ENCODE measurements at places on chromosomes 1 and 21.

GRCh38 chr1:44034423-44034822 lies 3.2 kb upstream of the SLC6A9 start:
- DNase-seq: no peak

DNA sequence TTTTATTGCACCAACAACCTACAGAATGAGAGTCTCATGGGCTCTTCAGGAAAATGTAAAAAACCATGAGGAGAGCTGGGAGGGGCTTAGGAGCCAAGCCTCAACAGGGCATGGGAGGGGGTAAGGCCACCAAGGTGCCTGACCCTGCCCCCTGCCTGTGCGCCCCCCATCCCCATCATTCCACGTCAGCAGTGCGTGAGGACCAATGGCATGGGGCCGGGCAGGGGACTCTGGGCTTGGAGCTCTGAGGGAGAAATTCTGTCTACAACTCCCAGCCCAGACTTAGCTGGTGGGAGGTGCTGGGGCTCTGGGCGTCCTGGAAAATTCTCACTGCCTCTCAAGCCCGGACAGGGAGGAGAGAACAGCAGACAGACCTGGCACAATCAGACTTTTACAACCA lies 5.2 kb upstream of the CAMK2N1 start:
- DNase-seq: no peak

DNA sequence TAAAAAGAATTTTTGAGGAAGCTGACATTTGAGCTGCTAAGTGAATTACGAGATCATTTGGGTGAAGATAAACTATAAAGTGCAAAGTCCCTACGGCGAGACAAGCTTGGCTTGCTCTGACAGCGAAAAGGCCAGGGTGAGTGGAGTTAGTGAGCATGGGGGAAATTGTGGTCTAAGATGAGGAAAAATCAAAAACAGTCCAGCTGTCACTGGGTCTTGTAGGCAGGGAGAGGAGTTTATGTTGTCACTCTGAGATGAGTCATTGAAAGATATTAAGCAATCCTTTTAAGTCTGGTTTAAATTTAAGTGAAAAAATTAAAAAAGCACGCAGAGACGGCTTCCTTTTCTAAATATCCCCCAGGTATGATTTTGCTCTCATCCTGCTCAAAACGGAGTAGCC lies 601.9 kb downstream of the MRPL39 start:
- DNase-seq: no peak

DNA sequence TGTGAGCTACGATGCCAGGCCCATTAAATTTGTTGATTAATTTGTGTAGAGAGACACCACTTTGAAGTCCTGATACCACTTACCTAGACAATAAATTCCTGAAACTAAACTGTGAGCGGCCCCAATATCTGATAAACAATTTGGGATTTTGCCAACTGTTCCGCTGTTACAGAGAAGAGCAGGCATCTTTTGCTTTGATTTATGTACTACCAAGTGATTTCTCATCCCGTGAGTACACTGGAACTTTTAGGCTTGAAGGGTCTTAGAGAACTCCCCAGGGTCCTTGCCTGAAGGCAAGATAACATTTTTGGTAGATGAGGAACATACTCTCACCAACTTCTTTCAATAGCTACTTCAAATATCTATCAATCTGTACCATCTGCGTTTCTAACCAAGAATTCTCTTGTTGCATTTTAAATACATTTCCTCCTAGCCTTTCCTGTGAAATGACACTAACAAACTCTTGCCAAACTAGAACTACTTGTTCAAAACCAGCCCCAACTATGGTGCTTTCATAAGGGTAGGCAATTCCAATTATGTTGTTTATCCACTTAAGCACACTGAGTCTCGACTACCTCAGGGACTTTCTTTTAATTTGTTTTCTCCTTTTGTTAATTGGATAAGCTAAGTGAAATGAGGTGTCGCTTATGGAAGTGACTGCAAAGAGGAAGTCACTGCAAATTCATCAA lies 23.2 kb upstream of the SLC30A1 start:
- no peak for DNase-seq

GRCh38 chr1:160093624-160094290 lies 4.7 kb downstream of the IGSF8 start:
- no peak for DNase-seq

DNA sequence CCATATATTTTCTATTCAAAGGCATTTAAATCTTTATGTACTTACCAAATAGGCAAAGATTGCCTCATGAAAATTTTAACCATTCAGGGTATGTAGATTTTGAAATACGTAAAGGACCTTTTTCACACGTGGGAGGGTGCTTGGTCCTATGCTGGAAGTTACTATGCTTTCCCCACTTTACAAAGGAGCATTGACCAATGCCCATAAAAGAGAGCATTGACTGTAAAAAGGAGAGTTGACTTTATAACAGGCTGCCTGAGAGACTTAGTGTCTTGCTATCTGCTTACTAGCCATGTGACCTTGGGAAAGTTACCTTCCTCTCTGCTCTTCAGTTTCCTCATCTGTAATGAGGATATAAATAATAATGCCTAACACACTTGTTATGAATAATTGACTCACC lies 346.5 kb downstream of the USH2A start:
- DNase-seq: no peak

GRCh38 chr21:42296501-42296900 lies 18.7 kb downstream of the TFF3 start:
- DNase-seq: no peak

DNA sequence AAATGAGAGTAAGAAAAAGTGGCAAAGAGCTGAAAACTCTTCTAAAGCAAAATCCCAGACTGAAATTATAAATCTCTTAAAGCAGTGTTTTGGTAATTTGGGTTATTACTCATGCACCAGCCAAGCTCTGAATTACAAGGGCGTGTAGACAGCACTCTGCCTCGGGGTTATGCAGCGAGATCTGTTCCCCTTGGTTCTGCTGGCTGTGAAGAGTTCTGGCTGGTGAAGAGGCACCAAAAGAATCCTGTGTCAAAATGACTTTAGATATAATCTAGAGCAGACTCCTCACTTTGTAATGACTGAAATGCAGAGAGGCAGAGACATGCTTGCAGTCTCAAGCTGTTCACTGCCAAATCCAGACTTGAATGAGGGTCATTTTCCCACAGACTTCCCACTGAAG lies 461.8 kb upstream of the CXADR start:
- DNase-seq: no peak

GRCh38 chr1:174988986-174989385 lies 10.8 kb upstream of the CACYBP start:
- DNase-seq: no peak

DNA sequence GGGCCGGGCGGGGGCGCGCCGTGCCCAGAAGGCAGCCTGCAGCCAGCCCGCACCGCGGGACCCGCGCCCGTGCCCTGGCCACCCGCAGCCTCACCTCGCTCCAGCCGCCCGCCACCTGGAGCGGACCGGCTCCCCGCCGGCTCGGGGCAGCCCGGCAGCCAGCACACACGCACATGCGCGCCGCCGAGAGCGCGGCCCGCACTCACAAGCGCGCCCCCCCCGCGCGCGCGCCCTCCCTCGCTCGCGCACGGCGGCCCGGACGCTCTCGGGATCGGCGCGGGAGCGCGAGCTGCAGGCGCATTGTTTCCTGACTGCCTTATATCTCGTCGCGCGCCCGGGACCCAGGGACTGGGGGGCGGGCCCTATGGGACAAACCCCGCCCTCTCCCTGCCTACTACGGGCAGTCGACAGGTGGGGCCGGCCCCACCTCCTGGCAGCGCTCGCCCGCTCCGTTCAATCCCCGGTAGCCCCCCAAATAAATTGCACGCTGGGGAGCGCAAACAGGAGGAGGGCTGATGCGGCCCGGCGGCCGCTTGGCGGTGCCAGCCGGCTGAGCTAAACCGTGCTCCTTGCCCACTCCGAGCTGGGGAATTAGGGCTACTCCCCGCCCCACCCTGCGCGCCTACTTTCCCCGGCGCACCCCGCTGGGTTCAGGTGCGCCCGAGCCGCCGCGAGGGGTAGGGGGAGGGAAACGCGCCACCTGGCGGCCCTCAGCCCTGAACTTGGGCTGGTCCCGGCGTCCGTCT lies at the start of gene MYCL:
MYCL (minus strand) TSS at position 204 of the 746 bp plus-strand sequence. CDS start 483 bp downstream, outside the sequence.
- DNase-seq: peak; percentile 14

DNA sequence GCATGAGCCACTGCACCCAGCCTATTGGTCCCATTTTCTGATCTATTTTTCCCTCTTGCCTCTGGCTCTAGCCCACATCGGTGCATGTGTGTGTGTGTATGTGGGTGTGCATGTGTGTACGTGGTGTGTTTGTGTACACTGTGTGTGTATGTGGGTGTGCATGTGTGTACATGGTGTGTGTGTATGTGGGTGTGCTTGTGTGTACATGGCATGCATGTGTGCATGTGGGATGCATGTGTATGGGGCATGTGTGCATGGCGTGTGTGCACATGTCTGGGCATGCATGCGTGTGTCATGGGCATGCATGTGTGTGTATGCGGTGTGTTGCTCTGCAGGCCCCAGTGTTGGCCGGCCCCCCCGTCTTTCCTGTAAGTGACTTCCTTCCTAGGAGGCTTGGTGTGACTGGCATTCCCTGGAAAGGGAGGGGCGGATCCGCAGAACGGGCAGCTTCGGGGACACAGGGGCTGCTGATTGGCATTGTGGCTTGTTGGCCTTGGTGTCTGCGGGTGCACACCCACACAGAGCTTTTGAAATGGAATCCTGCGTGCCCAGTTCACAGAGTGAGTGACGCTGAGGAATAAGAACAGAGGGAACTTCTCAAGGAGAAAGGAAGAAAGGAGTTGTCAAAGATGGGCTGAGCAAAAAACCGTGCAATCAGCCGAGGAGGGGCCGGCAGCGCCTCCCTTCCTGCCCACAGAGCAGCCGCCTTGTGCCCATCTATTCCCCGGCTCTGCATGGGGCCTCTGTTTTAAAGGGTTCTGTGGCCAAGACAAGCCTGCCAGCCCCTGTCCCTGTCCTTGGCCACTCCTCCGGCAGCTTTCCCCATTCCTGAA lies 8.0 kb downstream of the PDXK start:
- no peak for DNase-seq

DNA sequence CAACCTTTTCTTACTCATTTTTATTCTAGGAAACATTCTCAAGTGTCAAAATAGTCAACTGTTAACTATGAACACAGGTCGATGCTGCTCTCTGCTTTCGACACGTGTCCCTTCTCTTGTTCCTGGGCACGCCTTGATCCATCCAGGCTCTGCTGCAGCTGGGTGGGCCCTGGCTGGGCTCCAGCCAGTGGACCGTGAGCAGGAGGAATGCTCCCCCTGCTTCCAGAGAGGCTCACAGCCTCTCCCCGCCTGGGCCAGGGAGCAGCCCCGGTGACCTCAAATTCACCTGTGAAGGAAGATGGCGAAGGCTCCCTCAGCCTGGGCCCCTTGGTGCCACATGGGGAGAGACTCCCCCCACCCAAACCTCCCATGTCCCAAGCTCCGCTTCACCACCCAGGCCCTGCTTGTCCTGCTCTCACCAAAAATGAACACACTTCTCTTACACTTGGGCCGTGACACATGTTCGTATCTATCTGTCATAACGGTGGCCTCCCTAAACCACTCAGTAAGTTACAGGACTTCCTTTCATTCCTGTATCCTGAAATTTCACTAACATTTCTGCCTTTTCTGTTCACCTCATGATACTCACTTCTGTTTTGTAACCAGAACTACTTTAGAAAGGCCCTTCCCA lies 24.6 kb upstream of the ADARB1 start:
- no peak for DNase-seq

GRCh38 chr1:16122916-16123315 lies 33.0 kb downstream of the EPHA2 start:
- no peak for DNase-seq

DNA sequence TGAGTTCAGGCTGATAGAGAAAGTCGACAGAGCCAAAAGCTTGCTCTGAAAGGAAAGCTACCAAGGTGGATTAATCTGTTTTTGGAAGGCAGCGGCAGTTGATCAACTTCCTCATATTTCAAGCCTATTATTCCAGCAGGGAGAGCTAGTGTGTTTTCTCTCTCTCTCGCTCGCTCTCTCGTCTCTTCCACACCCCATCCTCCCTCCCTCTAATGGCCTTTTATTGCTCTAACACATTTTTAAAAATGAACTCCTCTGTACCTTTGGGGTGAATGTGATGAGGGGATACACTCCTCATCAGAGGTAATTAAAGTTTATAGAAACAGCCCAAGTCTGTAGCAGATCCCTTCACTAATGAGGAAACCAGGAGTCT lies 126.4 kb downstream of the CLIC6 start:
- DNase-seq: no peak

DNA sequence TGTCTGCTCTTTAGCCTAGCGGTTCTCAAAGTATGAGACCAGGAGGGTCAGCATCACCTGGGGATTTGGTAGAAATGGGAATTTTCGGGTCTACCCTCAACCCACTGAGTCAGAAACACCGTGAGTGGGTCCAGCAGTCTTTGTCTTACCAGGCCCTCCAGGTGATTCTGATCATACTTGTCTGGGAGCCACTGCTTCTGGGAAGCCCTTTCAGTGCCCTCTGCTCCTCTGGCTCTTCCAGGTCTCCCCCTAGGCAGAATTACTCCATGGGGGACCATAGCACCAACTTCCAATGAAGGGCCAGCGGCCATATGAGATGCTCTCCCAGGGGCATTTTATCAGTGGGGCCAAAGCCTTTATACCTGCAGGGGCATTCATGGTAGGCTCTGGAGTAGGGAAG lies 81.0 kb upstream of the ETV3 start:
- DNase-seq: no peak

- no peak for DNase-seq
Observed at GRCh38 chr1:43220905-43221778, 48.6 kb upstream of the TMEM125 start.

GRCh38 chr1:22153660-22154437 lies 11.0 kb upstream of the WNT4 start:
- DNase-seq: no peak

DNA sequence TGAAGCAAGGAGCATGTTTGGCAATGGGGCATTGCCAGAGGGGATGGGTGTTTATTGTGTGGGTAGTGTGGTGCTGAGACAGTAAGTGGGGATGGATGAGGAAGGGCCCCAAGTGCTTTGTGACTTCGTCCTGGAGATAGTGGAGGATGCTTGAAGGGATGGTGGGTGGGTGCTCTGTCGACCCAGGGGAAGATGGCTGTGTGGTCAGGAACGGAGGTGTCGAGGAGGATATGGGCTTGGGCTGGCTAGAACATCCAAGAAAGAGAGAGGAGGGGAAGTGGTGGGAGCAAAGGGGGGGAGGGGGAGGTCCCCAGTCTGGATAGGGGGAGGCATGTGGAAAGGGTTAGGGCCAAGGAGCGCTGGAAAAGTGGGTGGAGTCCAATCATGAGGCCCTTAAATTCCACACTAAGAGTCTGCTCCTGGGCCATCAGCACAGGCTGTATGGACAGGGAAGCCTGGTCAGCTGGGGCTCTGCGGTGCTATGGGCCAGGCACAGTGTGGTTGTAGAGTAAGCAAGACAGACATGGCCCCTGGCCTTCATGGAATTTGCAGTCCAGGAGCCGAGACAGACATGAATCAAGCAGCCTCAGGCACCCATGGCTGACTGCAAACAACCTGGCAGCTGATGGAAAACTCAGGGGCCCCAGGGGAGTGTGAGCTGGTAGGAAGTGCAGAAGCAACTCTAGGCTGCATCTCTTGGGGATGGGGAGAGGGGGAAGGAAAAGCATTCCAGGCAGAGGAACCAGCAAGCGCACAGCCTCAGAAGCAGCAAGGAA lies 36.3 kb downstream of the EDN2 start:
- no peak for DNase-seq
